Activated CD8-positive, alpha-beta memory T cell treated with anti-CD3 and anti-CD28 coated beads, Interleukin-2, amount 10 ng/mL, durations not matched to agents 7 days and 5 days (primary cell): ENCODE measurements at places on chromosomes 16 and 17. TPM values are rescaled to one million over a fixed set of nuclear protein-coding genes. Genes with fewer than 3 reads are reported as not detected.

GNGT2 gene
- 39.8 TPM for total RNA-seq

MYH10 gene
- 8.1 TPM for total RNA-seq

KIF18B gene
- total RNA-seq, result 86.7 TPM

TBC1D3I gene
- total RNA-seq, result 1.1 TPM

KRTAP9-4 gene
- total RNA-seq, result not detected

TSPAN10 gene
- total RNA-seq, result 0.26 TPM

ATP2C2 gene
- not detected for total RNA-seq

KRTAP4-1 gene
- total RNA-seq, result not detected

ENPP7 gene
- 0.23 TPM for total RNA-seq

CCDC144A gene
- total RNA-seq, result 0.56 TPM

GPR142 gene
- total RNA-seq, result not detected

AIPL1 gene
- total RNA-seq, result not detected

MT4 gene
- not detected for total RNA-seq

ASGR1 gene
- 0.35 TPM for total RNA-seq

UTS2R gene
- total RNA-seq, result not detected

RASL10B gene
- 0.37 TPM for total RNA-seq

DPEP3 gene
- 0.28 TPM for total RNA-seq

TBC1D3 gene
- 2.6 TPM for total RNA-seq

MRTFB gene
- 12.1 TPM for total RNA-seq

DPEP2 gene
- total RNA-seq, result 4.5 TPM

HOXB5 gene
- 0.16 TPM for total RNA-seq

GPRC5C gene
- not detected for total RNA-seq

SDK2 gene
- 0.09 TPM for total RNA-seq

ACAP1 gene
- 712 TPM for total RNA-seq

AKTIP gene
- 45.8 TPM for total RNA-seq

PLXDC1 gene
- 1.2 TPM for total RNA-seq

PLLP gene
- not detected for total RNA-seq

SETD1A gene
- 23.9 TPM for total RNA-seq

HOXB4 gene
- total RNA-seq, result 7.8 TPM

ITGAD gene
- total RNA-seq, result 0.23 TPM

CES1 gene
- 0.49 TPM for total RNA-seq

SPOP gene
- total RNA-seq, result 49.7 TPM

CD300E gene
- not detected for total RNA-seq

TEX19 gene
- not detected for total RNA-seq

LRRC75A gene
- total RNA-seq, result 4.6 TPM
